ENCODE measurements at places on chromosomes 4 and X.

DNA sequence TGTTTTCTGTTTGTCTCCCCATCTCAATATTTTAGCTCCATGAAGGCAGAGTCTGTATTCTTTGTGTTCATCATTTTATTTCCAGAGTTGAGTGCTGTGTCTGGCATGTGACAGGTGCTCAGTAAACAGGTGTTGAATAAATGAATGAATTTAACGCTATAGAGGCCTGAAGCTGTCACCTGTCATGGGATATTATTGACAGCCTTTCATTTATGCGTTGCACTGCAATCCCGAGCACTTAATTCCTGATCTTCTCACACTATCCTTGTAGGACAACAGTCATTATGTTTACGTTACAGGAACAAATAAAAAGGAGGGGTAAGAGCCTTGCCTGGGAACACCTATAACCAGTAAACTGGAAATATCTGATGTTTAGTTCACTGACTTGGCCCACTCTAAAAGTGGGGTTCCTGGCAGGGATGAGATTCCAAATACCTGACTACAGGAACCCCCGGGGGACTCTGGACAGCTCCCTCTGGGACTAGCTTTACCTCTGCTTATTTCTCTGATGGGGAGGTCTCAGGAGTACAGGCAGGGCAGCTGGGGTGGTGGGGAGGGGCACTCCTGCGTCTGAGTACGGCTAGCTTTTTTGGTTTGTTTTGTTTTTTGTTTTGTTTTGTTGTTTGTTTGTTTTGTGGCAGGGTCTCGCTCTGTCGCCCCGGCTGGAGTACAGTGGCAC lies 36.6 kb downstream of the SEL1L3 start:
- DNase-seq, result no peak

DNA sequence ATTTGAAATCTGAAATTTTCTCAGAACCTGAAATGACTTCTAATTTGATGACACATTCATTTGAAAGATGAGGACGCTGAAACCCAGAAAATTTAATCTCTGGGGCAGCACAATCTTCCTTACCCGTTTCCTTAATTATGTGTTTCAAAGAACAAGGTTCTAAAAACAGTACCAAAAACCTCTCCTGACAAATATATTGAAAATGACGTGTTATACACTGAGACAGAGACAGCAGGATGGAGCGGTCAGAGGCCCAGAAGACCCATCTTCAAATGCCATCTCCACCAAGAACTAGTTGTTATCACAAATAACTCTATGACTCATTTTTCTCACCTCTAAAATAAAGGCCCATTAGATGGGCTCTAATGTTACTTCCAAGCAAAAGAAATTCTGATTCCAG lies 177.3 kb downstream of the NSUN7 start:
- no peak for DNase-seq

- no peak for DNase-seq
Observed at GRCh38 chrX:3526071-3526470, 179.6 kb upstream of the MXRA5 start.

DNA sequence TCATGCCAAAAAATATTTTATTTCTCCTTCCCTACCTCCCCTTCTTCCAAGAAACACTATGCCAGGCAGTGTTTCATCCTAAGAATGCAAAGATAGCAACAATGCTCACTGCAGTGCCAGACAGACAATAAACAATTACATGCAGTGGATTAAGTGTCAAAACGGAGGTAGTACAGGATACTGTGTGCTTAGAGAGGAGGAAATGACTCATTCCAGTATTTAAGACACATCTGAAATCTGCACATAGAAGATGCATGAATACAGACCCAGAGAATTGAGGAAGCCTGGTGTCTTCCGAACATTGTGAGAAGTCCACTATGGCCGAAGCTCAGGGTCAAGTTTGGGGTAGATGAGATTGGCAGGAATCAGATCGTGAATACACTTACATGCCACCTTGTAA lies 326.4 kb downstream of the PPP3CA start:
- DNase-seq, result peak; percentile 34

GRCh38 chr4:10684631-10685030 lies at the start of gene CLNK:
Gene CLNK, minus strand, starts transcription at chr4:10684768. Its CDS starts 16,899 bp downstream, at chr4:10667869.
- peak; percentile 47 for DNase-seq

- no peak for DNase-seq
Observed at GRCh38 chr4:103374758-103375157, 176.6 kb upstream of the CENPE start.

- DNase-seq, result no peak
Observed at GRCh38 chr4:144411119-144411518, 234.8 kb upstream of the HHIP start.

DNA sequence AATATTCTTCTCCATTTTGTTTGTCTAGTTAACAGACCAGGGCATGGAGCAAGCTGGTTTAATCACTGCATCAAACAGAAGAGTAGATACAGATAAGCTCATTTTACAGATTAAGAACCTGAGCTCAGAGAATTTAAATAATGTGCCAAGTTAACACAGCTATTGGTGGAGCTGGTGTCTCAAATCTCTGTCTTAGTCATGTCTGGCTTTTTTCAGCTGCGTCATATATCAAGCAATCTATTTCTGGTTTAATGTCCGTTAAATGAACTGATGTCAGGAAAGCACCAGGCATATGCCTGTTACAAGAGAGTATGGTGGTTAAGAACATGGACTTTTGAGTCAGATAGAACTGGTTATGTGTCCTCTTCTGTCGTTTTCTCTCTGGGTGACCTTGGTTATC lies 79.8 kb upstream of the ADGRA3 start:
- DNase-seq, result no peak
